OCI-LY7 (cell line): ENCODE measurements at places on chromosomes 1 and 21.

GRCh38 chr1:162976628-162977027 lies 92.5 kb upstream of the RGS4 start:
- DNase-seq = no peak

DNA sequence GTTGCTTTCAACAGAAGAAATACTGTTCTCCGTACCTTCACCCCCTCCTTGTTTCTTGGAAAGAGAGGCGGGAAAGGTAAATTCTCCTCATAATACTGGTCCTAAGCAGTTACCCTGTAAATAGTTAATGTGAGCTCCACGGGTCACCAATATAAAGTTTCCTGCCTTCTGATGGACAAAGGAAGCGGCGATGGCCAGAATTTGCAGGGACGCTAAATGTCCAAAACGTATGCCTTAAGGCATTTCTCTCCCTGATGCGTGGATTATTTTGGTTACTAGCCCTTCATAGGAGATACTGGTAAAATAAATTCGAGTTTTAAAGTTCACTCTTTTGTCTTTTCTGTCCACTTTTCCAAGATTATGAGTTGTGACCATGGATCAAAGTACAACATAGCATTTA lies 898 bp upstream of the PTGS2 start:
- DNase-seq = no peak

DNA sequence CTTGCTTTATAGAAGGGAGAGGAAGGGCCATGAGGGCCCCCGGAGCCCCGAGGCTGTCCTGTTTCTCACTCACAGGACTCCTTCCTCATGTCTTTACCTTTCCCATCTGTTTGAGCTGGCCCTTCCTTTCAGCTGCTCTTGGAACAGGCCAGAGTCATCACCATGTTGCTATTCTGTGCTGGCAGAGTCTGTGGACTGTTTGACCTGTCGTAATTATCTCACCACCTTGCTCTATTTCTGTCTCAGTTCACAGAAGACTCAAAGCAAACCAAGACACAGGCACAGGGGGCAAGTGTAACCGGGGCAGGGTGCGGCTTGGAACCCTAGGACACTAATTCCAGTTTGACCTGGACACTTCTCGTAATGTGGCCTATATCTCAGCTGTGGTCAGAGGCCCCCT lies 104.3 kb upstream of the CD34 start:
- DNase-seq = no peak

DNA sequence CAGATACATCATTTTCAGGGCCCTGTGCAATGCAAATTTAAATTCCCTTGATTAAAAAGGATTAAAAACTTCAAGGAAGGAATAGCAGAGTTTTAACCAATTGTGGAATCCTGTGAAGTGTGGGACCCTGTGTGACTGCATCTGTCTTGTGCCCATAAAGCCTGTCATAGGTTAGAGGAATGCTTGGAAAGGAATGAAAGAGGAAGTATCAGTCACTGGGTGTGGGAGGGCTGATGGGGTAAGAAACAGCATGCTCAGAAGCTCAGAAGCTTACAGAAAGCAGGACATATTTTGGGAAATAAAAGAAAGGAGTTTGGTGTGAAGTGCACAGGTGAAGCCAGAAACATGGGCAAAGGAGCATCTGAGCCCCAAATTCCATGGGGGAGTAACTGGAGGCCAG lies 150.8 kb upstream of the ETV3 start:
- no peak for DNase-seq

DNA sequence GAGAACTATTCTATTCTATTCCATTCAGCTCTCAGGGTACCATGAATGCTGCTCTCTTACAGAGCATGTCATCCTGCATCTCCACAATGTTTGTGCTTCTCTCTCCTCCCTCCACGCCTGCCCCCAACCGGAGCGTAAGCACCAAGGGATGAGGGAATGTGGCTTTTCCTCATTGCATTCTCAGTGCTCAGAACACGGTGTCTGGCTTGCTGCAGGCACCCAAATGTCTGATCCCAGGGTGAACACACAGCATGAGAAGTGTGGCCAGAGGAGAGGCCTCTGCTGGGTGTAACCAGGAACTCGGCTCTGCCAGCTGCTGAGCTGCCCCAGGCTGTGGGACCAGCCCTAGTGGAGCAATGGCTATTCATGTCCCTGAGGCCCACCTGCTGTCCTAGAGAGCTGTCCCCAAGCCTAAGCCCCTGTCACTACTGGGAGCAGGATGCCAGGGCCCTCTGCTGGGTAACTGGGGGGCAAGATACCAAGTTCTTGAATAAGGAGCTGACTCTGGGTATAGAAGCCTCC lies 38.3 kb downstream of the OLFML2B start:
- DNase-seq = no peak

DNA sequence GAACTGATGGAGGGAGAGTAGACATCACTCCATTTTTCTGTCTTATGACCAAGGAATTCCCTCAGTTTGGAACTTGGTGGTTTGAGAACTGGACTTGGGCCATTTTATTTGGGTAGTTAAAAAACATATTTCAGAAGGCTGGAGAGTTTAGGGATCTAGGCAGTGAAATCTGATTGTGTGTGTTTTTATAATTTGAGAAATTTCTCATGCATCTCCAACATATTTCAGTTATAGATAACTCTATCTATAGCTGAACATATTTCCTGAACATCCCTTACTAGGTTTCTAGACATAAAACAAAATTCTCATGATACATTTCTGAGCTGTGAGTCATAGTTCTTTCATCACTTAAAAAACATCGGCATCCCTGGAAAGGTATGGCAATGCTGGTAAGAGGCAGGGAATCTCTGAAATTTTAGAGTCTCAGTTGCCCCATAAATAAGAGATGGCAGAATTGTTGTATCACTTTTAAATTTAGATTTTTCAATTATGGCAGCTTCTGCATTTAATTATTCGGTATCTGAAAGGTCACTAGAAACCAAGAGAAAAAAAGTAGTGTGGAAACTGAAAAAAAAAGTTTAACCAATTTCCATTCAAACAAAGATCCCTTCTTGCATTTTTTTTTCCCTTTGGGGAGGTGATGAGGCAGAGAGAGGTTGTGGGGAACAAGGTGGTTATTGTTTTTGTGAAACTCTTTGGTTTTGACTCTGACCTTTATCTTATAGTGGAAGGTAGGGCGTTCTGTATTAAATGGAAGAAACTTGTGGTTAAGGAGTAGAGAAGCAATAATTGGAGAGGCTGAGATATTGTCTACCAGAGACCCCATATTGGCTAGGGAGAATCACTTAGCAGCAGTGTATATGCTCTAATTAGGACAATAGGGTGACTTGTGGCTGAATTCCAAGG lies 102.9 kb downstream of the FASLG start:
- no peak for DNase-seq

DNA sequence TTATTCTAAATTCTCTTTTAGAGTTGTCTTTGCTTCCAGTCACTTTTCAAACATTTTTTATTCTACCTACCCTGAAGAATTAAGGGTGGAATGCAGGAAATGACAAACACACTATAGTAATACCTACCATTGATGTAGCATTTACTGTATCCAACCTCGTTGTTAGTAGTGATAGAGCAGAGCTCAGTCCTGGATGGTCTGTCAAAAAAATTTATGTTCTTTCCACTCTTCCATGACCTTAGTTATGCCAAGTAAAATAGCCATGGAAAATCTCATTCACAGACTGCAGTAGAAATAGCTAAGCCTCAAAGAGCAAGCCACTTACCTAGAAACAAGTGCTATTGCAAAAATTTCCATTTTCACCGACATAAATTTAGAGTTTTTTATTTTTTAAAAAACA lies 74.6 kb downstream of the CRB1 start:
- DNase-seq = no peak

- DNase-seq = no peak
Observed at GRCh38 chr21:45386728-45387371, 18.1 kb upstream of the COL18A1 start.

DNA sequence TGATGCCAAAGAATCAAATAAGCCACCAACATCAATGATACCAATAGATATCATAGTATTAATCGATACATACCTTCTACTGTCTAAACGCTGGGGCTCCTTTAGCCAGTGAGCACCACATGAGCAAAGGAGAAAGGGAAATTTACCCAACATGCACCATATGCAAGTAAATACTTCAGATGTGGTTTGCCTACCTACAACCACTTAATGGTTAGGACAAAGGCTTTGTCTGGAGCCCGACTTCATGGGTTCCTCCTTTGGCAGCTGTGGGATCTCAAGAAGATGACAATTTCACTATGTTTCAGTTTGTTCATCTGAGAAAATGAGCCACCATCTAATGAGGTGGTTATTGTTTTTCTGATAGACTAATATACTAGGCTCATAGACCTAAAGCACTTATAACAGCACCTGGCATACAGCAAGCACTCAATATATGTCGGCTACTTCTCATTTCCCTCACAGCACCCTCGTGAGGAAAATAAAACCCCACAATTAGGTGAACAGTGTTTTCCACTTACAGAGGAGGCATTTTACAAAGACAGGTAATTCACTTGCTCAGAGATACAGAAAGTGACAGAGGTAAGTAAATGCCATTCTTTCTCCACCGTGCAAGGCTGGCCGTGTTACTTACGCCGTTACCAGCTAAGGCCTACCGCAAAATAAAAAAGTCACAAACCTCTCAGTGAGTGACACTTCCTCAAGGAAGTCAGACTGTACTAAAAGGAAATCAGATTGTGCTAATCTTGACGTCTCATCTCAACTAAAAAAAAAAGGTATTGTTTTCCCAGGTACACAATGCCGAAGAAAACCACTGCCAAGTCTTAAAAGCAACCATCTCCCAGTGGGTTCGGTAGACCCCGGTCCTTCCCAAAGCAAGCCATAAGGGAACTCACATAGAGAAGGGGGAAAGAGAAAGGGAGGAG lies 1.6 kb downstream of the TTC13 start:
- DNase-seq = peak; percentile 66

DNA sequence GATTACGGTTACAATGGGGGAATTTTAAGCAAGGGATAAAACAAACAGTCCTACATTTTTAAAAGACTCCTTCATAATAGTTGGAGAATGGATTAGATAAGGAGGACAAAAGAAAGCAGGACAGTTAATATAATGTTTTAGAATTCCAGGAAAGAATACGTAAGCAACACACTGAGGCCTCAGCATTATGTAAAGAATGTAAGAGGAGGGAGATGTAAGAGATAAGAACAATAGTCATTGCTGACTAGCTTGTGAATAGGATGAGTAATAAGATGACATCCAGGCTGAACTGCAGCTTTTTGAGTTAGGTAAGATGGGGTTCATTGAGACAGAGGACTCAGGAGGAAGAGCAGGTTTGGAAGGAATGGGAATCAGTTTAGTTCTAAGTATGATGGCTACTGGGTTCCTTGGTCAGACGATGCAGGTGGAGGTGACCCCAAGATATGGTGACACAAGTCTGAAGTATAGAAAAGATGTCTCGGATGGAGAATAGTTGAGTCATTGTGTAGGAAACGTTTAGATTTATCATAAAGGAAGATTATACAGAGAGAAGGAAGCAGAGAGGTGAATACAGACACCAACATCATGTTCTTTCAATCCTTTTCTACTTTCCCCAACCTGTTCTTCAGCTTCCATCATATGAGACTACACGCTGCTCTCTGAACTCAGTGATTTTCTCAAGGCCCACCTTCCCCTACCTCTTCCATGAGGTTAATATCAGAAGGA lies 372.8 kb downstream of the PTBP2 start:
- DNase-seq = no peak

DNA sequence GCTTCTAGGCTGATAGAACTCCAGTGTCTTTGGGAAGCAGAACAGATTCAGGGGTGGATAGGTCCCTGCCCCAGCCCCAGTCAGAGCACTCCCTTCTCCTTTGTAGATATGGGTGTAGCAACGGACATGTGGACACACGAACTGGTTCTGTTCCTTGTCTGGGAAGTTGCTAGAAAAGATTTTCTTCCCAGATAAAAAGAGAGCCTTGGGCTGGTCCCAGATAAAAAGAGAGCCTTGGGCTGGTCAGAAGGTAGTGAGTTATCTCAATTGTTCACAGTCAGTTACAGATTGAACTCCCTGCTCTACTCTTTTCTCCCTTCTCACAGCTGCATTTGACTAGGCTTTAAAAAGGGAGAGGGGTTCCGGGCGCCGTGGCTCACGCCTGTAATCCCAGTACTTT lies 7.4 kb upstream of the EFNA1 start:
- no peak for DNase-seq
